Panc1 (cell line): ENCODE measurements at places on chromosomes 7 and 10.

- DNase-seq: no peak
These were observed 37.2 kb downstream of the PIK3AP1 start for GRCh38 chr10:96683065-96683464.

DNA sequence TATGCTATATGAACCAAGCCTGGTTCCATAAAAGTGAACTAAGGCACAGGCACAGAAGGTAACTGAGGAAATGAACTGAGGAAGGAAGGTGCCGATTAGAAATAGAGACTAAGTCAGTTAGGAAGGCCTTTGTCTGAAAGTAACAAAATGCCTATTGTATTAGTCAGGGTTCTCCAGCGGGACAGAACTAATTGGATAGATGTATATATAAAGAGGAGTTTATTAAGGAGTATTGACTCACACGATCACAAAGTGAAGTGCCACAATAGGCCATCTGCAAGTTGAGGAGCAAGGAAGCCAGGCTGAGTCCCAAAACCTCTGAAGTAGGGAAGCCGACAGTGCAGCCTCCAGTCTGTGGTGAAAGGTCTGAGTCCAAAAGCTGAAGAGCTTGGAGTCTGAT is 13.9 kb upstream of the PLXNA4 start:
- no peak for DNase-seq

DNA sequence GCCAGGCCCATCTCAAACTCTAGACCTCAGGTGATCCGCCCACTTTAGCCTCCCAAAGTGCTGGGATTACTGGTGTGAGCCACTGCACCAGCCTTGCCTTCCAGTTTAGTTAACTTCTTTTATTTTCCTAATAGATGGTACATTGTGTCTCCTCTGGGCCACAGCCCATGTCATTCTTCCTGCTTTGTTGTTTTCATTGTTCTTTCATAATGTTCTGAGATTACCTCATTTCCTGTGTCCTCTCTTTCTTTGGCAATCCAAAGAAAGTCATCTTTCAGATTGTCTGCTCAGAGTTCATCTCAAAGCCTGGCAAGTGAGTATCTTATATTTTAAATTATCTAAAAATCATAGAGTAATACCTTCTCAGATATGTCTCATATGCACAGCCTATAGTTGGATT is at the start of gene OLAH:
Gene OLAH (plus strand): TSS at position 270 of the 400 bp plus-strand sequence. CDS start 3,346 bp downstream, outside the sequence.
- no peak for DNase-seq

DNA sequence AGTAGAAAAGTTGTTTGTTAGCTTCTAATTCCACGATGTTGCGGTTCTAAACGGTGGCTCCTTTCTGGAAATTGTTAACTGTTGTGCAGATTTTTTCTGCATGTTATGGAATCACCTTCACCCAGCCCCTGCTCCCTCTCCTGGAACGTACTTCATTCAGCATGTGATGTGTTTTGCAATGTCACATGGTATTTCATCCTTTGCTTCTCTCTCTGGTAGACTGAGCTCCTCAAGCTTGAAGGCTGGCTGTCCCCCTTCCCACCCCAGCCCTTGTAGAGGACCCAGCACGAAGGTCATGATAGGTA is 4.4 kb downstream of the PPP2R2D start:
- DNase-seq: no peak

DNA sequence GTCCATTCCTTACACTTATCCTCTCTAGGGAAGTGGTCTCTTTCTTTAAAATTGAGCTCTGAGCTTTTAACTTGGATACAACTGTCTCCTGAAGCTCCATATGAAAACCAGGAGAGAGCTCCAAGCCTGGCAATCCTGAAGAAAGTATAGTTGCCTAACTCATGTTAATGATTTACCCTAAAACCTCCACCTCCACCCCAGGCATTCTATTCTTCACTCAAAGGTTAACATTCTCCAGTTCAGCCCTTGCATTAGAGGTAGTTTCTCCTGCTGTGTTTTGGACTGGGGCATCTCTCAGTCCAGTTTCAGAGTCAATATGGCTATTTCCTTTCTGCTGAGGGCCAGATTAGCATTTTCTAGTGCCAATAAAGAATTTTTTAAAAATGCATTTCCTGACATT is 195.5 kb downstream of the SLC25A13 start:
- no peak for DNase-seq

DNA sequence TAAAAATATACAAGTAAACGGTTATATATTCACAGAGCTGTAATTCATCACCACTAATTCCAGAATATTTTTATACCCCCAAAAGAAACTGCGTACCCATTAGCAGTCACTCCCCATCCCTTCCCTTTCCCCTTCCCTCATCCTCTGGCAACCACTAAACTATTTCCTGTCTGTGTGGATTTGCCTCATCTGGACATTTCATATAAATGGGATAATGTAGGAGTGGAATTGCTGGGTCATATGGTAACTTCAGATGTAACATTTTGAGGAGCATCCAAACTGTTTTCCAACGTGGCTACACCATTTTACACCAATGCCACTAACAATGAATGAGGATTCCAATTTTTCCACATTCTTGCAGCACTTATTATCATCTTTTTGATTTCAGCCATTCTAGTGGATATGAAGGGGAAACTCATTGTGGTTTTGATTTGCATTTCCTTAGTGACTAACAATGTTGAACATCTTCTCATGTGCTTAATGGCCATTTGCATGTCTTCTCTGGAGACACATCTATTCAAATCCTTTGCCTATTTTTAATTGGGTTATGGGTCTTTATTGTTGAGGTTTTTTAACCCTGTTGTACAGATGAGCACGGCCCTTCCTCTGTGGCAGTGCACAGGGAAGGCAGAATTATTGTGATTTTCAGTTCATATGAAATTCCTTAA is 79.2 kb downstream of the RBM20 start:
- DNase-seq: no peak

- no peak for DNase-seq
These were observed 40.5 kb downstream of the NRG3 start for GRCh38 chr10:81915504-81915897.
